ENCODE measurements at places on chromosomes 12 and 14. TPM values are rescaled to one million over a fixed set of nuclear protein-coding genes. Genes with fewer than 3 reads are reported as not detected.

SLC5A8 gene
- total RNA-seq: 0.11 TPM

AQP6 gene
- not detected for total RNA-seq

DNA sequence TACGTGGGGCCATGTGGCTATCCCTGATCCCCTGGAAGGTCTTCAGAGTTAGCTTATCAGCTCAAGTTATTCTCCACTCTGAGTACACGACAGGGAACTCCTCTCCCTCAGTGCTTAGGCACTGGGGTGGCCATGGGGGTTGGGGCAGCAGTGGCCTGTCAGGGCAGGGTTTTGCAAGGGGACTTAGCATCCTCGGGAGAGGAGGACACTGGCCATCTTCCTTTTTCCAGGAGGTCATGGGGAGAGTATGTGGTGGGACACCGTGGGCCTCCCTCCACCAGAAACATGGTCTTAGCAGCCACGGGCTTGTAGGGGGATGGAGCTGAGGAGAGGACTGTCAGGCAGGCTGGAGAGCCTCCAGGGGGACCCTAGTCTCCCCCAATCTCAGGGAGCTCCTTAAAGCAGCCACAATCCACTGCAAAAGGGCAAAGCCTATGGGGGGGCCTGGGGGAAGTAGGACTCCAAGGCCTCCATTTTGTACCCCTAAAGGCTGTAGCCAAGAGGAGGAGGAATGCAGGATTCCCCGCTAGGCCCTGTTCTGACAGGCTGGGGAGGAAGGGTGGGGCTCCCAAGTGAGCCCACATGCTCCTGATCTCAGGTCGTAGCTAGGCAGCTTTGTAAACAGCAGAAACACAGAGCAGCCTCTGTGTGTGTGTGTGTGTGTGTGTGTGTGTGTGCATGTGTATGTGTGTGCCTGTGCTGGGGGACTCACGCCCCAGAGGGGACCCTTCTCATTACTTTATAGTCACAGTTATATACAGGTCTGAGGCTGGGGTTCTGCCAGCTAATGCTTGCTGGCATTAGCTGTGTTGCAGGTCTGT lies 36.6 kb downstream of the KRT80 start:
- no peak for DNase-seq

DNA sequence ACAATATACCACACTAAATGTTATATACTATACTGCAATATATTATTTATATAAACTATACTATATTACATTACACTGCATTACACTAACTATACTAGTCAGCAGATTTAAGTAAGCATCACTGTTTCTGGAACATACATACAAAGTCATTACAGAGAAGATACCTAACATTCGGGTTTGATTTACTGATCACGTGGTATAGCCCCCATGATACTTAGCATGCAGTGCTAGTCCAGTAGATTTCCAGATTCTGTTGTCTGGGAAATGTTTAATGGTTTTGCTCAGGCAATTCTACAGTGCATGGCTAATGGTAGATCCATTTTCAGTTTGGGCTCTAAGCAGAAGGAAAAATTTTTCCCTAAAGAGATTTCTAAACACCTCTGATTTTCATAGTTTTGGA lies 403.7 kb upstream of the TMTC1 start:
- no peak for DNase-seq

DNA sequence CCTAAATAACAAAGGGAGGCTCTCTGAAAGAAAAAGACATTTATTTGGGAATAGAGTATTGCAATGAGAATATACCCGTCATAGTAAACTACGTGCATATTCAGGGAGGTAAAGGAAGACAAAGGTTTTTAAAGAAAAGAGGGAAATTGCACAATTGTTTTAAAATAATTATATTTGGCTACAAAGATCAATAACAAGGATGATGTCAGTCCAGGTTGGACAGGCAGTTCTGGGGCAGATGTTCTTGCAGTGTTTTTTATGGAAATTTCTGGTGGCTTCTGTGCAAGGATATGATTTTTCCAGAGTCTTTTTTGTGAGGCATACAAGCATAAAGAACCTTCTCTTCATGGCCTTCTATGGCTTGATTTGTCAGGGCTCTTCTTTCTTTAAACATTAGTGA lies 29.6 kb downstream of the HSD17B6 start:
- DNase-seq: no peak

- DNase-seq: no peak
These were observed 22.6 kb downstream of the IFNG-AS1 start for GRCh38 chr12:68011882-68012207.

GRCh38 chr14:98966475-98967162 lies 305.4 kb downstream of the BCL11B start:
- DNase-seq: no peak

- DNase-seq: no peak
These were observed 10.6 kb downstream of the BBS10 start for GRCh38 chr12:76337583-76337982.
